ENCODE measurements at places on chromosomes 7 and 10.

- no peak for DNase-seq
Observed at GRCh38 chr7:8387551-8388256, 45.7 kb upstream of the NXPH1 start.

- DNase-seq = no peak
Observed at GRCh38 chr7:140542228-140542603, 62.9 kb upstream of the MKRN1 start.

DNA sequence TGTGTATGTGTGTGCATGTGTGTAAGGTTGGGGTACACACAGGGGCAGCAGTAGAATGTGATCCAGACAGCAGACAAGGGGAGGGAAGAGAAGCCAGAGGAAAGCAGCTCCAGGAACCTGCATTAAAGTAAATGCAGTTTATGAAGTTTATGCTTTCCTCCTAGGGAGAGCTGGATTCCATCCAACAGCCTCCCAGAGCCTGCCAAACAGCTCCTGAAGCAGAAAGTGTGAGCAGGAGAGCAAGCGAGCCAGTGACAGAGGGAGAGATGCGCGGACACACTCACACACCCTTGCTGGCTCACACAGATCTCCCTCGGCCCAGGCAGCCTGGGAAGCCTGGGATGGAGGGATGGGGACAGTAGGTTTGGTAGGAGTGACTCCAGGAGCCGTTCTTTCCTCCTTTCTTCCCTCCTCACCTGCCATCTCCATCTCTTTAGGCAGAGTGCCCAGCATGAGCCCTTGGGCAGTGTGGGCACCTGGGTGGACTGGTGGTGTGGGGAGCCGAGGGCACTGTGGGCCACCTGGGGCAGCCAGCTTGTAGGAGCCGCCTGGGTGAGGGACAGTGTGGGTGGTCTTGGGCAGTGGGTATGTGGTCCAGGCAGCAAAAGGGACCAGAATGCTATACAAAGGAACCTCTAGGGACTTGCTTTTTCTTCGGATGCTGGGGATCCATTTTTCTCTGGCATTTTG is 46.1 kb downstream of the PAX2 start:
- no peak for DNase-seq

- DNase-seq = no peak
Observed at GRCh38 chr10:133170092-133170491, 10.1 kb downstream of the KNDC1 start.

- DNase-seq = peak; percentile 19
Observed at GRCh38 chr7:11707606-11708193, 124.3 kb downstream of the THSD7A start.

GRCh38 chr7:1590887-1591286 is 21.1 kb upstream of the PSMG3 start:
- DNase-seq = no peak

DNA sequence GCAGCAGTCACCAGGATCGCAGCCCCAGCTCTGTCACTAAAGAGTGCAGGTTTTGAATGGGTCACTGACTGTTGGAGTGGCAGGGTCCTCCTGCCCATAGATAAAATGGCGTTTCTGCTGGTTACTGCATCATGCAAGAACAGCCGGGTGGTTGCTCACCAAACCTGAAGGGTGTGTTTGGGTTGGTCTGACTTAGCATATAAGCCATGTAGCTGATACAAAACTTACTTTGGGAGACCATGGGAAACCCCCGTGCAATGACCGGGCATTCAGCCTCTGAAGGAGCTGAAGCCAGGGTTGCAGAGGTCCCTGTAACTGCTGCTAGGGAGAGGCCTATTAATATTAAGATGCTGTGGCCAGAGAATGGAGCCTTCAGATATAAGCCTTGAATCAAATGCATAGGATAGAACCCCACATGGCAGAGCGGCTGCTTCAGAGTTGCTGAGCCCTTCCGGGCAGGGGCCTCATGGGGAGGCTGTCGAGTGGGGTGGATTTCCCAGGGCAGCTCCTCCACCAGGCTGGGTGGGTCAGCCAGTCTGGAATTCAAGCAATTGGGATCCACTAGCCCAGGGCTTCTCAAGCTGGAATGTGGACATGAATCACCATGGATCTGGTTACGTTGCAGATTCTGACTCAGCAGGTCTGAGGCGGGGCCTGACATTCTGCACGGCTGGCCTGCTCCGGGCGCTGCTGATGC is 70.9 kb upstream of the CTBP2 start:
- DNase-seq = no peak

DNA sequence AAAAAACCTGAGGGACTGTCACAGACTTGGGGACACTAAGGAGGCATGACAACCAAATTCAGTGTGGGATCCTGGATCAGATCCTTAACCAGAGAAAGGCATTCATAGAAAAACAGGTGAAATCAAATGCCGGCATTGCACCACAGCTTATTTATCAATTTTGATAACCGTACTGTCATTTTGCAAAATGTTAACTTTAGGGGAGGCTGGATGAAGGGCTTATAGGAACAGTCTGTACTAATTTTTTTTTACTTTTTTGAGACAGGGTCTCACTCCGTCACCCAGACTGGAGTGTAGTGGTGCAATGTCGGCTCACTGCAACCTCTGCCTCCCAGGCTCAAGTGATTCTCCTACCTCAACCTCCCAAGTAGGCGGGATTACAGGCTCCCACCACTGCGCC is 217.1 kb downstream of the ELMO1 start:
- no peak for DNase-seq

- no peak for DNase-seq
Observed at GRCh38 chr10:74026428-74027015, 28.6 kb downstream of the VCL start.

- no peak for DNase-seq
Observed at GRCh38 chr7:80907612-80908011, 11.2 kb downstream of the SEMA3C start.

DNA sequence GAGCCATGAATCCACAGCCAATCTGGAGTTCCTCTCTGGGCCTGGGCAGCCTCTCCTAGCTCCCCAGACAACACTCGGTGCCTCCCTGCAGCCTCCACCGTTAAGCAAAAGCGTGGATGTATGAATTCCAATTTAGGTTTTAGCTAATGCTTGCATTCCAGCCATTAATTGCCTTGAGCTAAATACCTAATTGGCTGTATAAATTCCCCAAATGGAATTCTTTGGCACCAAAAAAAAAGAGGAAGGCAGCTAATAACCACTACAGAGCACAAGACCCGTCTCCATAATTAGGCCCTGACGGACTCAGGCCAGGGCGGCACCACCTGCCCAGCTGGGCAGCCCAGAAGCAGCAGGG is 140.5 kb downstream of the PTPRN2 start:
- DNase-seq = no peak

DNA sequence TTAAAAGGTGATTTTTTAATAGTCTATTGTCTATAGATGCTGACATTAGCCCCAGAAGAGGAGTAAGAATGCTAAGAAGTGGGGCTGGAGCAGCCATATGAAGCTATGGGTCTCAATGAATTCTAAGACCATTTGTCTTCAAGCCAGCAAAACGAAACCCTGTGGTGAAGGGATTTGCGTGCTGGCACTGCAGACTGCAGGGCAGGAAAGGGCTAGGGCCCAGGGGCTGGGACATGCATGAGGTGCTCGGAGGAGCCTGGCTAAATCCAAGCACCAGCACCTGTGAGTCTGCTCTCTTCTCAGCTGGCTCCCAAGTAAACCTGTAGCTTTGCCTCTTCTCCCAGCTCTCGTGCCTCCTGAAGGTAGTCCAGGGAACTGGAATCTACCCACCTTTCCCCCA is 1.3 kb upstream of the NDST2 start:
- DNase-seq = no peak

DNA sequence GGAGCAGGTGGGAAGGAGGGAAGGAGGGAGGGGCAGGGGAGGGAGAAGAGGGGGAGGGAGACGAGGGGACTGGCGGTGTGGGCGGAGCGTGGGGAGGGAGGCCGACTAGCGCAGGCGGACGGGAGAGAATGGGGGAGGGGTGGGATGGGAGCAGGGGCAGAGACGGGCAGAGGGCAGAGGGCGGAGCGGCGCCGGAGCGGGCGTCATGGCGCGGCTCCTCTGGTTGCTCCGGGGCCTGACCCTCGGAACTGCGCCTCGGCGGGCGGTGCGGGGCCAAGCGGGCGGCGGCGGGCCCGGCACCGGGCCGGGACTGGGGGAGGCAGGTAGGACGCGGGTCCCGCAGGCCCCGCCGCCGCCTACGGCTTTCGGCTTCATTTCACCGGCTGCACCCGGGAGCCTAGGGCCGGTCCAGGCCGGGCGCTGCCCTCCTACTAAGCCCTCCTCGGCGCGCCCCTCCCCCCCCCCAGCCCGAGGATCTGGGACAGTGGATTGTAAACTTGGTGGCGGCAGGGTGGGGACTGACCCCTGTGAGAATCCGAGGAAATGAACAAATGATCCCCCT is at the start of gene MSRB2:
MSRB2 (plus strand) TSS at position 176 of the 562 bp plus-strand sequence; CDS start at position 206, 30 bp downstream.
- peak; percentile 75 for DNase-seq

GRCh38 chr10:88545359-88545758 is 37.8 kb downstream of the RNLS start:
- no peak for DNase-seq

DNA sequence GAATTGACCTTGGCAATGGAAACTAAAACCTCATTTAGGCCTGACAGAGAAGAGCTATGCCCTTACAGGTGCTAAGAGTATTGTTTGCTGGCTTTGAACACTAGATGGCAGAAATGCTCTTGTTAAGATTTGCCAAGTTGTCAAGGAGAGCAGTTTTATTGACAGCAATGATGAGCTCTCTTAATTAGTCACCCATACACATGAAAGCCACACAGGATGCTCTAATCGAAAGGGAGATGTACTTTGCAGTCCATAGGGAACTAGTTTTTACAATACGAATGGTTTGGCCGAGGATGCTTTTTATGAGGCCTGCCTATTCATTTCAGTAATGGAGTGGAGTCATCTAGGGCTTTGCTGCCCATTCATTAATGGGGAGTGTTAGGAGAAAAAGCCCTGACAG is 45.4 kb upstream of the MBL2 start:
- DNase-seq = no peak

DNA sequence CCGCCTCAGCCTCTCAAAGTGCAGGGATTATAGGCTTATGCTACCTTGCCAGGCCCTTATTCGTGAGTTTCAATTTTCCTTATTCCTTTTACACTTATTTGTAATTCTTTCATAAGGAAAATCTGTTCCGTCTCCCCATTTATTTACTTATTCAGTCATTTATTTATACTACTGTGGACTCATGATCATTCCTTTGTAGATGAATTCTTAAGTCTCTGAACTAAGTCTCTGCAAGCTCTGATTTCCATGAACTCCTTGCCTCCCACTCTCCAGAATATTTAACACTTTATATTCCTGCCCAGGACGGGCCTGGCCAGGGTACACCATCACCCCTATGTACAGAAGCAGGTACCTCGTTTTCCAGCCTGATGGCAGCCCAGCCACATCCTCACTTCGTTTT is 39.4 kb downstream of the PFKFB3 start:
- DNase-seq = no peak

DNA sequence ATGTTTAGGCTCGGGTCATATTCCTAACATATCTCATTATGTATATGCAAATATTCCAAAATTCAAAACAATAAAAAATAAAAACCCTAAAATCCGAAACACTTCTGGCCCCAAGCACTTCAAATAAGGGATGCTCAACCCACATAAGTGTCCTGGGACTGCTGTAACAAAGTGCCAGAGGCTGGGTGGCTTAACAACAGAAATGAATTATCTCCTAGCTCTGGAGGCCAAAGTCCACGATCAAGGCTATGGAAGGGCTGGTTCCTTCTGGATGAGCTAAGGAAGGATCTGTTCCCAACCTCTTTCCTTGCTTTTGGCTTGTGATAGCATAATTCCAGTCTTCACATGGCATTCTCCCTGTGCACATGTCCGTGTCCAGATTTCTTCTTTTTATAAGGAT is 181.6 kb upstream of the NFE2L3 start:
- DNase-seq = no peak

DNA sequence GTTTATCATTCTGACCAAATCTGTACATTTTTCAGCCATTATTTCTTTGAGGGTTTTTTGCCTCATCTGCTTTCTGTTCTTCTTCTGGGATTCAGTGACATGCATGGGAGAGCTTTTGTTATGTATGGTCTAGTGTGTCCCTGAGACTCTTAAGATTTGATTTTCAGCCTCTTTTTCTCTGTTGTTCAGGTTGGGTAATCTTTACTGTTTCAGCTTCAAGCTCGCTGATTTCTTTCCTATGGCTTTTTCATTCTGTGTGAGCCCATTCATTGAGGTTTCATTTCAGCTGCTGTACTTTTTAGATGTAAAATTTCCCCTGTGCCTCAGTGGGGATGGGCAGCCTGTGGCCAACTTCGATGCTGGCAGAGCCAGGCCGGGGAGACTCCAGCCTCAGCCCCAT is 38.1 kb downstream of the FOXK1 start:
- DNase-seq = no peak

DNA sequence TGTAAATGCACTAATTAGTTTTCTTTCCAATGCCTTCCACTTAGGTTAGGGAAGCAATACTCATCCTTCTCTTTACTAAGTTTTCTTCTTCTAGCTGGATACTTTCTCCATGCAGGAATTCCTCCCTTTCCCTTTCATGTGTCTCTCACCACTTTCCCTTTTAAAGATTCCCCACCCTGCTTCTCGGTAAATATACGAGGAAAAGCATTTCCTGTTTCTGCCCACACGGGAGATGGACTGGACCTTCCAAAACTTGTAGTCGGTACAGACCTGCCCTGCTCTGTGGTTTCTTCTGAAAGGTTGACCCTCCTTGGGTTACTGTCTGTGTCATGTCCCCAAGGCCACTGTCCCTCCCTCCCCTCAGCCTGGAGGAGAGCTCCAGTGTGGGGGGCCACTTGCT is 58.9 kb upstream of the LYZL2 start:
- DNase-seq = no peak

GRCh38 chr7:116166156-116166555 is 44.2 kb upstream of the TES start:
- DNase-seq = no peak

DNA sequence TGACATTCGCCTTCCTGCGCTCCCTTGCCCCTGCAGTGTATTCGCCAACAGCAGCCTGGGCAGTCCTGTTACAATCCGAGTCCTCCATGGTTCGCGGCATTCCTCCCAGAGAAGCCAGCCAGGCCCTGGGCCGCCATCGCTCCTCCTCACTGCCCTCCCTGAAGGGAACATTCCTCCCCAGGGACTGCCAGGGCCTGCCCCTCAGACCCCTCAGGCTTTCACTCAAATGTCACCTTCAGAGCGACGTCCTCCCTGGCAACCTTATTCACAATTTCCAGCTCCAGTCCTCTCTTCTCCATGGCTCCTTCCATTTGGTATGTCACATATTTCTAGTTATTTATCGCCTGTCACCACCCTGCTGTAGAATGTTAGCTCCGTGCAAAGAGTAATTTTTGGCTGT is 17.4 kb downstream of the ADAMTS14 start:
- DNase-seq = no peak

DNA sequence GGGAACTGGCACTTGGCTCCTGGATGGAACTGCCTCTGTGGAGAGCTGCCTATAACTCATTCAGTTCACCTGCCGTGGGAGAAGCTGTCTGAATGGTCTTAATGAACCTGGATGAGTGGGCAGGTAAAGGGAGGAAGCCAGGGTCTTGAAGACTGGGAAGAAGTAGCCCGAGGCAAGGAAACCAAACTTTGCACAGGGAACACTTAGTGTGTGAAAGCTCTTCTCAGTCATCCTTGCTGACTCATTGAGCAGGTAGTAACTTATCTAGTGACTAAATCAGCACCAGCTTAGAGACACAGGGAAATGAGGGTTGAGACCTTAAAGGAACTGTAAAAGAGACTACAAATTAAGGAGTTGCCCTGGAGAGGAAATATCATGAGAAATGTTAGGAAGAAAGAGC is 9.9 kb downstream of the LRRC4 start:
- DNase-seq = no peak
